Right hindlimb (tissue), 1 donor: ENCODE measurements at places on chromosomes 11 and 22.

DNA sequence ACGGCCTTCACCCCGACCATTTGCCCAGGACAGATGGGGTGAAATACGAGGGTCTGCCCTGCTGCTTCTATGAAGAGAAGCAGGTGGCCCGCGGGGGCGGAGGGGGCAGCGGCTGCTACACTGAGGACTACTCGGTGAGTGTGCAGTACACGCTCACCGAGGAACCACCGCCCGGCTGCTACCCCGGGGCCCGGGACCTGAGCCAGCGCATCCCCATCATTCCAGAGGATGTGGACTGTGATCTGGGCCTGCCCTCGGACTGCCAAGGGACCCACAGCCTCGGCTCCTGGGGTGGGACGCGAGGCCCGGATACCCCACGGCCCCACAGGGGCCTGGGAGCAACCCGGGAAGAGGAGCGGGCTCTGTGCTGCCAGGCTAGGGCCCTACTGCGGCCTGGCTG, 11.2 kb downstream of the C22orf31 start:
- DNase-seq, result peak; percentile 41

DNA sequence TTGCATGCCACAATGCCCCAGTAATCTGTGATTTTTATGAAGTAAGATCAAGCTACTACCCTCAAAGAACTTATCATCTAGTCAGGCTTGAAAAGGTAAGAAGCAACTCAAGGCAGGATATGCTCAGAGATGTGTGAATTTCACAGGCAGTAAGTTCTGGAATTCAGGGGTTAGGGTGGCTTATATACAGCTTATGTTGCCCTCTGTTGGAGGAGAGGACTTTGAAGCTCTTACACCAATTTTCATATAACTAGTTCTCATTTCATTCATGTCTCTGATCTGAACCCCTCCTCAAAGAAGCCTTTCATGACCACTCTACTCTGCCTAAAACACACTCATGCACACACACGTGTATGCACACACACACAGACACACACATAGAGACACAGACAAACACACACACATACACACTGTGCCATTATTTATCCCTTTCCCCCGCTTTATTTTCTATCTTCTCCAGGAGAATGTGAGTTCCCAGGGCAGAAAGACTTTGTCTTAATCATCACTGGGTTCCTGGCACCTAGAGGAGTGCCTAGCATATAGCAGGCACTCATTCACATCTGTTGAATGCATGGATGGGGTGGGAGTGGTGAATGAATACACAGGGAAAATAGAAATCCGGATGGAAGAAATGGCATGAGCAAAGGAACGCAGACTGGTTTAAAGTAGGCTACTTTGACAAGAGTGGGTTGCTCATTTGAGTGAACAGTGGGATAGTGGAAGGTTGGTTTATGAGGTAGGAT, 220.7 kb upstream of the ZBED5 start:
- DNase-seq, result no peak

DNA sequence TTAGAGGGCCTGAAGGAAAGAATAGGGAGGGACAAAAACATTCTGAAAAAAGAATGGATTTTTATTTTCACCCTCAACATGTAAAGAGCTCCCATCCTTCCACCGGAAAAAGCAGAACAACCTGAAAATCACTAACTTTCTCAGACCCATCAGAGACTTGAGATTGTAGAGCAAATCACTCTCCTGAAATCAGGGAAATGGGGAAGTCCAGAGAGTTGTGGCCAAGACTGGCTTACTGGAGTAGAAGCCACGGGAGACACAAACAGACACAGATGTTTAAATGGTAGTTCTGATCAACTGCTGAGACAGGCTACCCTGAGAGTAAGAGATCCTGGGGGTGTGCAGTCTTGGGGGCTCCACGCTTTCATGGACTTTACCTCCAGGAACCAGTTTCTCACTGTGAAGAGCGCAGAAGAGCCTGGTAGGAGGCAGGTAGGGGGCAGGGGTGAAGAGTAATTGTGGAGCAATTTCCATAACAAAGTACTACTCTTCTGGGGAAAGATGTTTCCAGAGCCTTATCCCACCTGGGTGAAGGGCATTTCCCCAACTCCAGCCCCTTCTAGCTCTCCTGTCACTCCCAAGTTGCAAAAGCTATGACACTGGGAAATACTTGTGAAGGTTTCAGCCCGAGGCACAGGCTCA, 47.1 kb downstream of the ASCL2 start:
- DNase-seq, result no peak

DNA sequence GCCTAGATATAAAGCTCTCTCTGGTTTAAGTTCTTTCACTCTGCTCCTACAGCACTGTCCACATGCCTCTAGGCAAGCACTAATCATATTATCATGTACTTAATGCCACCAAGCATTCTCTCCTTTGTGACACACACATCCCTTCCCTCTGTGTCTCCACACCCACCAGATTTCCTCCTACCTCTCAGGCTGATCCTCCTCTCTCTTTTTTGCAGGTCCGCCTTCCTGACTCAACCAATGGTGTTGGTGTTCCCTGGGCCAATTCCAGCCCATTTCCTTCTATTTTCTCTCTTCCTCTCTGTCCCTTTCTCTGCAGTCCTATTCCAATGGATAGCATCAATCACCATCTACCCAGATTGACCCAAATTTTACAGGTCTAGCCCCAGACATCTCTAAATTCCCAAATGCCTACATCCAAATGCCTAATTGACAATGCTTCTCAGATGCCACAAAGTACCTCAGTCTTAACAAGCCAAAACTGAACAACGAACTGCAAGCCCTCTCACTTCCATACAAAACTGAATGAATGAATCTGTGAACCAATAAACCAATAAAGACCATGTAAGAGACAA, 504 bp upstream of the ZNF215 start:
- DNase-seq, result peak; percentile 19

DNA sequence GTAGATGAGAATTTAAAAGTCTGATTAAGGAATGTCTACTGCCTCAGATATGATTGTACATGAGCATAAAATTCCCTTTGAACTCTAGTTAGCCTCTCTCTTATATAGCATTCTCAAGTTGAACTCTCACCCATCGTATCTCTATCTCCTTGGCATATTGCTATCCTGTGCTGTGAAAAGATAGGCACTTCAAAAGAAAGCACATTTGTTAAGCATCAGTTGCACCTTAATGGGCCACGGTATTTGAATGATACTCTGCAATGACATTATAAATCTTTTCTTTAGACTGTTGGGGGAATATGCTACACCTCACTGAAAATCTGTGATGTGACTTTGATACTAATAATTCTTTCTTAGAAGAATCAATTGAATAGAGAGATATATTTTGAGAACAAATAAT, 570.7 kb downstream of the JRKL start:
- DNase-seq, result no peak

DNA sequence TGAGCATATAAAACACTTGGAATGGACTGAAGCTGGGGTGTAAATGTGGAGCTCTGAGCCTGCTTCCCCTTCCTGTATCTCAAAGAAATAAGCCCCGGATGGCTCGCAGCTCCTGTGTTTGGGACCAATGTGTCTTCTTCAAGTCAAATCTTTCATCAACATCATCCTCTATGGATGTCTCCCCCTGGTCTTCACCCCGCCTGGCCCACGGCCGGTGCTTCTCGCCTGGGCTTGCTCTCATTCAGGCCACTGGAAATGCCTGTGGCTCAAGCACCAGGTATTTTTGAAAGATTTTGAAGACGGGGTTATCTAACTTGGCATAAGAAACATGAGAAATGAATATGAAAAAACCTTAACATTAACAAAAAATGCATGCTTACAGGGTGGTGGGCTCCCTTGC, 769.8 kb downstream of the BRD1 start:
- no peak for DNase-seq

DNA sequence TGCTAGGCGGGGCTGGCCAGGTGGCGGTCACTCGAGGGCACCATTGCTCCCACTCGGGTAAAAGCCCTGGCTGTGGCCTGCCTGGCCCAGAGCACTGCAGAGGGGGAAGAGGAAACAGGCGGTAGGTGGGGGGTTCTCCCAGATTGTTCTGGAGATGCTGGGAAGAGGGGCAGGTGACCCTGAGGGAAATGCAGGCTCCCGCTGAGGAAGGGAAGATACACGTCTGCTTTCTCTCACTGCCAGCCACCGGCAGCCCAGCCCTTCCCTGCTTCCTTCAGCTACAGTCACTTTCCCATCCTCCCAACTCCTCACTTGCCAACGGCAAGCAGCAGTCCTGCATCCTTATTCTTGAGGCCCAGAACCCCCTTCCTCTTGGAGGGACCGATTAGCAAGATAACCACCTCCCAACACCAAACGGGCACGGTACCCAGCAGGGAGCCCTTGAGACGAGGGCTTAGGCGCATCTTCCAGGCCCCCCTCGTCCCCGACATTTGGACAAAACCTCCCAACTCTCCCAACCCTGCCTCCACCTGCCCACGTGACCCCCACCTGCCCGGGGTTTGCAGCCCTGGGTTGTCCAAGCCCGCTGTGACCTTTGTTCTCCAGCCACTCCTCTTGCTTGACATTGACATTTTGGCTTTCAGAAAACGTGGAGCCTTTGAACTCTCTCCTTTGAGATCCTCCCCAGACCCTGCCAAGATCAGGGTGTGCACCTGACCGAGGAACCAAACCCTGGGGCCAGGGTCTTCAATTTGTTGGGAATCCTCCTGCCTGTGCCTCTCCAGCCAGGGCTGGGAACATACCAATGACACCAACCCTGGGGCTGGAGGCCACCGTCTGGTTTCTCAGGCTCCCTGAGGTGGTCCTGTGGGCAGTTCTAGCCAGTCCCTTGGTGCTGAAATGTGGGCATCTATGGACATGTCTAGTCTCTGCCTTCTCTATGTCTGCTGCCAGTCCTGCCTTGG, 48.8 kb upstream of the TTLL12 start:
- no peak for DNase-seq

- no peak for DNase-seq
Measured at GRCh38 chr22:50062509-50063135, 4.5 kb upstream of the TTLL8 start.

DNA sequence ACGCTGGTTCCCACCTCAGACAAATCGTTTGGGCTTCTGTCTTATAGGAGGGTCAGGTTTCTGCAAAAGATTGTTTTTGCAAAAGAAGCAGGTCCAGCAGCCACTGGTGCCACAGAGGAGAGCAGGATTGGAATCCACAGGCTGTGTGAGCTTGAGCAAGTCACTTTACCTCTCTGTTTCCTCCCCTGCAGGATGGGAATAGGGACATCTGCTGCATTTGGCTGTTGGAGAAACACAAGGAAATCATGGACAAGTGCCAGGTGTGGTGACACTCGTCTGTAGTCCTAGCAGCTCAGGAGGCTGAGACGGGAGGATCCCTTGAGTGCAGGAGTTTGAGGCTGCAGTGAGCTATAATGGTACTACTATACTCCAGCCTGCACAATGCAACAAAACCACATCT, 422.6 kb downstream of the MN1 start:
- DNase-seq, result no peak

GRCh38 chr22:46500201-46500600, 37.2 kb downstream of the CELSR1 start:
- no peak for DNase-seq

GRCh38 chr22:35021161-35021560, 44.8 kb upstream of the ISX start:
- no peak for DNase-seq

GRCh38 chr11:34667810-34668582, 47.1 kb downstream of the EHF start:
- no peak for DNase-seq

- DNase-seq, result no peak
Measured at GRCh38 chr11:86138958-86139357, 70.1 kb upstream of the PICALM start.

GRCh38 chr11:68890490-68891231, 13.0 kb downstream of the MRPL21 start:
- peak; percentile 90 for DNase-seq

DNA sequence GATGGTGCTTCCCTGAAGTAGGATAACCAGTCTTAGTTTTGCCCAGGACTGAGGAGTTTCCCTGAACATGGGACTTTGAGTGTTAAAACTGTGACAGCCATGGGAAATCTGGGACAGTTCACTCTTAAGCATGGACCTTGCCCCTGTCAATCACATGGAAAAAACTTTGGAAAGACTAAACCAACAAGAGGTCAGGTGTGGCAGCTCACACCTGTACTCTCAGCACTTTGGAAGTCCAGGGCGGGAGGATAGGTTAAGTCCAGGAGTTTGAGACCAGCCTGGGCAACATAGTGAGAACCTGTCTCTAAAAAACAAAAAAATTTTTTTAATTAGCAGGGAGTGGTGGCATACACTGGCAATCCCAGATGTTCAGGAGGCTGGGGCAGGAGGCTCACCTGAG, 3.3 kb upstream of the AMBRA1 start:
- no peak for DNase-seq

GRCh38 chr22:31915586-31915985, 28.7 kb upstream of the YWHAH start:
- DNase-seq, result no peak

GRCh38 chr11:36608491-36609199, 10.6 kb upstream of the RAG2 start:
- no peak for DNase-seq
